Urinary bladder (tissue), 4 donors: ENCODE measurements at places on chromosomes 13 and 19.

- no peak for DNase-seq
Observed at GRCh38 chr13:47893527-47893926, 107.5 kb downstream of the SUCLA2 start.

DNA sequence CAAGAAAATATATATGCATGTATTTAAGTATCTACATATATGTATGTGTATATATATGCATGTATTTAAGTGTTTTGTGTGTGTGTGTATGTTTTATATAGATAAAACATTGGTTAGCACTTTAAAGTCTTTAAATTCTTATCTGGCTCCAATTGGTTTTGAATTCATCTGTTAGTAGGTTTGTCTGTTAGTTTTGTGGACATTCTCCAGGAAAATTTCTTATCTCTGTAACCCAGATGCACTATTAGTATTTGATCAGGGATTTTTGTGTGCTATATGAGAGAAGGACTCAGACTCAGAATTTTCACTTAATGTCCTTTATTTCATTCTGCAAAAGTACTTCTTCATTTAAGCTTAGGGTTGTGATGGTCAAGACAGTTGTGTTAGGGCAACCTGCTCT lies 103.1 kb downstream of the ITGBL1 start:
- no peak for DNase-seq

DNA sequence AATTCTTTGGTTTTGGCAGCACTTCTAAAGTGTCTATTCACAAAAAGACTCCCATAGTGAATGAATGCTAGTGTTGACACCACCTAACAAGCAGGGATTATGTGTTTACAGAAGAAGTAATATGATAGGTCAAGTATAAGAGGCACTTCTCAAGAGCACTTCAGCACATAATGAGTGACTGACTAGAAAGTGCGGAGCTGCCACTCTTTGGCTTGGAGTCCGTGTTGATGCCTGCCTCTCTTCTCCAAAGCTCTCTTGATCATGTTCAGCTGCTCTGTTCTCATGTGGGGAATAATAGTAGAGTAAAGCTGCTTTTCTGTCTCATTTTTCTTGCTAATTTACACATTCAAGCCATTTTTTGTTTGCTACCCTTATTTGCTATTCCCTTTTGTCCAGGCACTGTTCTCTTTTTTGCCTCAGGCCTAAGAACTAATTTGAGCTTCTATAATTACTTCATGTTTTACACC lies 22.7 kb upstream of the MAB21L1 start:
- DNase-seq = no peak

DNA sequence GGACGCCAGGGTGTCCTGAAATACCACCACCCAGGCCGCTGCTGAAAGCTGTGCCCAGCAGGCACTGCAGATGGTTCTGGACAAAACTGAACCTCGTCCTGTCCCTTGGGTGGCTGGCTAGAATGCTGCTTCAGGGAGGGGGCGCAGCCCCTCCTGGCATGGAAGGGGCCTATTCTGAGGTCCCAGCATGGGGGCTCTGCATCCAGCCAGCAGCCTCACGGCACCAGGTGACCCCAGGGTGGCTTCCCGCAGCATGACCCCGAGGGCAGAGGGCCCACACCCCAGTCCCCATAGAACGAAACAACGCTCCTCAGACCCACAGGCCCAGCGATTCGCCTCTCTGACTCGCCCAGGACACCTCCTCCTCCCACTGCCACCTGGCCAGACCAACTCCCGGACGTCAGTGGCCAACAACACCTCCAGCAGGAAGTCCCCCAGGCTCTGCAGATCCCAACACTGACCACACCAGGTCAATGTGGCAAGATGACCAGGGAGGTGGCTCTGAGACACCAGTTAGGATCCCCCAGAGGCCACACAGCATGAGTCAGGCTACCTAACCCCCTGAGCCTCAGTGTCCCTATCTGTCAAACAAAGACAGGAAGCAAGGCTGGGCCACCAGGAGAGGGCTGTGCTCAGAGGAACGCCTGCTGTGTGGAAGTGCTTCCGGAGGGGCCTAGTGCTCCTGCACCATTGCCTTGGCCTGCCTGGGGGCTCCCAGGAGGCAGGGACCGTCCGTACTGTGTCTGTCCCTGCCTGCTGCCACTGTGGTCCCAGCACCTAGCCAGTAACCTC lies 6.1 kb downstream of the MKNK2 start:
- DNase-seq = no peak

- DNase-seq = no peak
Observed at GRCh38 chr19:18287836-18288772, 6.7 kb upstream of the JUND start.

DNA sequence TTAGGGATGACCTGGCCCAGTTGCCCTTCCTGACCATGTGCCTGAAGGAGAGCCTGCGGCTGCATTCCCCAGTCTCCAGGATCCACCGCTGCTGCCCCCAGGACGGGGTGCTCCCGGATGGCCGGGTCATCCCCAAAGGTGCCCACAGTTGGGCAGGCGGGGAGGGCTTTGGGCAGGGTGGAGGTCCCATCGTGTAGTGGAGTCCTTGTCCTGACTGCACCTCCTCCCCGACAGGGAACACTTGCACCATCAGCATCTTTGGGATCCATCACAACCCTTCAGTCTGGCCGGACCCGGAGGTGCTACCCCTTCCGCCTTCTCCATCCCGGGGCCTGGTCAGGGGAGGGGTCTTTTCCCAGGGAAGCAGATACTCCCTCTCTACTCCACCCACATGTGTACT lies 31.7 kb upstream of the CYP4F8 start:
- DNase-seq = no peak

DNA sequence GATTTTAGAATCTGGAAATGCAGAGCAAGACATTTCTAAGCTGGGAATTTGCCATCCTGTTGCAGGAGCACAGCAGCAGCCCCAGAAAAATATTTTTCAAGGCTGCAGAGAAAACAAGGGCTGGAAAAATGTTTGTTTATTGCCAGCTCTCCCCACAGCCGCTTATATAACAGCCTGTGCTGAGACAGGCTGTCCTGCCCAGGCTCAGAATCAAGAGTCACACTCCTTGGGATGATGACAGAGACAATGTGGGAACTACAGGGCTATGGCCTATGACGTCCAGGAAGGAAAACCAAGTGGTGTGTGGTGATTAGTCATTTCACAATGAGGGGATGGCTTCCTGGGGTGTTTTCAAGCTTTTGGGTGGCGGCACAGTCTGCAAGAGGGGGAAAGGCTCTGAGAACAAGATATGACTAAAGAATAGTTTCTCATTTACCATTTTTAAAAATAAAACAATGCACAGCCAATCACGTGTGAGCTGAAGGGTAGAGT lies 136.3 kb upstream of the SERP2 start:
- DNase-seq = no peak

GRCh38 chr19:16516381-16516780 lies 20.2 kb downstream of the C19orf44 start:
- DNase-seq = no peak

DNA sequence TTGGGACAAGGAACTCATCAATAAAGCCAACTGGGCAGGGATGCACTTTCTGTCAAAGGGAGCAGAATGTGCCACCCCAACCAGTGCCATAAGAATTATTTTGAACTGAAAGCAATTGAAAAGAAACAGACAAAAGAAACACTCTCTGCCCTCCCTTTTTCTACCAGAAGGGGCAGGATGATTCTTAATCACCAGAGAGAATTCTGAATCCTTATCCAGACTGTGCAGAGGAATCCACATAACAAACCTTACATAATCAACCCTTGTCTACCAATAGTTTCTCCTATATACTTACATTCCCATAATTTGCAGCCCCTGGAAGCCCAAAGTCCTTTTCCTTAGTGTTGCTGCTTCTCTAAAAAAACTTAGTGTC lies 520.7 kb upstream of the NBEA start:
- DNase-seq = no peak

DNA sequence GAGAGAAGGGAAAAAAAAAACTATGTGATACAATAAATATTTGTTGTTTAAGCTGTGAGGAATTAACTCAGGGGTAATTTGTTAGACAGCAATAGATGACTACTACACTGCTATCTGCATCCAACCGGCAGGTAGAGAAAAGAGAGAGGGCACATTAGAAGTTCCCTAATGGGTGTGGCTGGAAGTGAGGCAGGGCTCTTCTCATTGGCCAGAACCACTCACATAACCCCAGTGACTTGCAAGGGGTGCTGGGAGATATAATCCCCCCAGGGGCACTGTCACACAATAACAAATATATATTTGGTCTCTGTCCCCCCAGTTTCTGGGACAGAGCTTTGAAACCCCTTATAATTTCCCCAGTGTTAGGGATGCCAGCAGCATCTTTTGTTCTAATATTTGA lies 24.3 kb downstream of the FGF21 start:
- DNase-seq = no peak

- no peak for DNase-seq
Observed at GRCh38 chr13:50412046-50412617, 396.9 kb downstream of the KCNRG start.

- DNase-seq = no peak
Observed at GRCh38 chr13:104817271-104817670, 1718.2 kb downstream of the EFNB2 start.

DNA sequence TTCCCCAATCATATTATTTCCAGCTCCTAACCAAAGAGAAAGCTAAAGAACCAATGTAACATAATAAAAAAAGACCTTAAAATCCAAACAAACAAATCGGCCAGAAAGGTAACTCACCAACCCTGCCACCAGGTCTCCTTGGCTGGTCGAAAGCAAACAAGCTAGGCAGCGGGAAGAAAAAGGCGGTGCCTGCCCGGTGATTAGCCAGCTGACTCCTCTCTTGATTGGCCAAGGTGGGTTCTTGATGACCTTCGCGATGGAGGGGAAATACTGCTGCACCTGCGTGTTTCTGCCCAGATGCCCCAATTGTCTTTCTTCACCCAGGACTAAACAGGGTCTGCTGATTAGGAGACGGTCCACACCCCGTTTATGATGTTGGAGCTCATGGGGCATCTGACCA lies at the start of gene NLRP11:
NLRP11 (minus strand) TSS at position 154 of the 400 bp plus-strand sequence. CDS start 13,825 bp downstream, outside the sequence.
- DNase-seq = no peak

DNA sequence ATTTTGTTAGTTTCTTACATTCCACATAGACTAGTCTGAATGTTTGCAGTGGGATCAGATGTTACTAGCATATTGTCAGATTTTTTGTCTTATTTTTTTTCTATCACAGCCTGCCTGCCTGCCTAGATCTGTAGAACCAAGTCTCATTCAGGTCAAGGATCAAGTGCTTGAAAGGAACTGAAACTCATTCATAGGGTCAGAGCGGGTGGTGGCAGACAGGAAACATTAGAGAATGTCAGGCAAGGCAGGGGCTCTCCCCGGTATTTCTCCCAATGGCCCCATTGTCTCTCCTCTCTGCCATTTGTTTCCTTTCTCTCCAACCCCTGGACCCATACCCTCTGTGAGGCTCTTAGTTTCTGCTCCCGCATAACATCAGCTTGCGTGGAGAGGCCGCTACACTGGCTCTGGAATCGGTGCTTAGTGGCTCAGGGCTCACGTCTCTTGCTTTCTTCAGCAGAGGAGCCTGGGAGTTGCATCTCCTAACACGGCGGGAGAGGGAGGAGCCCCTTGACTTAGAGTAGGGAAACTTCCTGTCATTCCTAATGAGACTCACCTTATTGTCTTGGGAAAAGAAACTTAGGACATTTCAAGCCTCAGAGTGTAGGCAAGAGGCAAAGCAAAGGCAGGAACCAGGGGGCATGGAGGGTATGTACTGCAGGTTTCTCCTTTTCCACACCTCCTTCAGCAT lies 35.6 kb upstream of the SPATA13 start:
- DNase-seq = no peak

DNA sequence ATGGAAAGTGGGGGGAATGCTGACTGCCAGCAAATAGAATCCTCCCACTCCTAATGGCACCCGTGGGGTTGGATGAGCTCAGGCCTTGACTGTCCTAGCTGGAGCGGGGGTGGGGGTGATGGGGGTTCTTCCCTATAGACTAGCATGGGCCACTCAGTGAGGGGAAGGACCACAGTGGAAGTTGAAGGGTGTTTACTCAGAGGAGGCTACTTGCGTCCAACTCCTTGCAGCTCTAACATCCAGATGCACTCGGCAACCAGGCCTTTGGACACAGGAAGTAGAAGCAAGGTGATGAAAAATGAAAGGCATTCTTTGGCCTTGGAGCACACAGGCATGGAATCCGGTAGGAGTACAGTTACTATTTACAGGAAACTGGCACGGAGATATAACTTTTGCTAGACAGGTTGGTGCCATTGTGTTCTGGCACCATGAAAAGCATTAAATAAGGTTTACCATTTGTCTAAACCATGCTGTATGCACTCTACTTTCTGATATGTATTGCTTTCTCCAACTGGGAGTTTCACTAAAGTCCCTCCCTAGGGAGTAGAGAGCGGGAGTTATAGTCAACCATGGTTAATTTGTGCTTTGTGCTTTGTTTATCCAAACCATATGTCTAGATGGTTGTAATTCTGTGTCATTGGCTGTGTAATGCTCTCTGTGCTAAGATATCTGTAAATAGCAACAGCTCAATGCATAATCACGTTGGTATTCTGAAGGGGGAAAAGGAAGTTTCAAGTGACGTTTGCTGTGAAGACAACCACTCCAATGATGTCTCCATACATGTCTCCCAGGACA lies 125.3 kb downstream of the TSHZ3 start:
- DNase-seq = no peak

DNA sequence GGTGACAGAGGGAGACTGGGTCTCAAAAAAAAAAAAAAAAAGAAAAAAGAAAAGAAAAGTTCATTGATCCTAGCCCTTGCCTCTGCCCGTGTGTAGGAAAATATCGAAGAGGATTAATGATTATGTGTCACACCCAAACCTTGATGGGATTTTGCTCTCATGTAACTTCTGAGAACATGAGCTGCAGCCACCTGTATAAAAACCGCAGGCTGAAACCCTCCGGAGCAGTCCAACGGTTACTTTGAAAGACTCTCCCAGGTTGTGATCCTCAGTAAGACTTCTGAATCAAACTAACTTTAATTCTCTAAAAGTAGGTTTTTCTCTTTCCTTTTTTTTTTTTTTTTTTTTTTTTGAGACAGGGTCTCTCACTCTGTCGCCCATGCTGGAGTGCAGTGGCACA lies 4.3 kb upstream of the PSMC4 start:
- no peak for DNase-seq

- no peak for DNase-seq
Observed at GRCh38 chr13:51955281-51955771, 55.9 kb downstream of the ATP7B start.

DNA sequence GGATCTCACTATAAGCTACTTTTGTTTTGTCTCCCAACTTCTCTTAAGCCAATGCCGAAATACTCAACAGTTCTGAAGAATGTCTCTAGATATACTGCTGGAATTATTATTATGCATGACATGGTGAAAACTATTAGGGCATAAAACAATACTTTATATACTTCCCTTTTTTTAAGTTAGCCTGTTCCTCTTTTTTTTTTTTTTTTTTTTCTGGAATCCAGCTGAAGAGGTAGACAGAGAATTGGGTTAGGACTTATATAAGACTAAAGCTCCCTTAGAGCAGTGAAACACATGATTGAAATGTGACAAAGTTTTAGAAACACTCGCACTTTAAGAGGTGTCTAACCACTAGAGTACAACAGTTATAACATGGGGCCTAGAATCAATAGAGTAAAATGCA lies 850.9 kb upstream of the PCDH9 start:
- DNase-seq = no peak

DNA sequence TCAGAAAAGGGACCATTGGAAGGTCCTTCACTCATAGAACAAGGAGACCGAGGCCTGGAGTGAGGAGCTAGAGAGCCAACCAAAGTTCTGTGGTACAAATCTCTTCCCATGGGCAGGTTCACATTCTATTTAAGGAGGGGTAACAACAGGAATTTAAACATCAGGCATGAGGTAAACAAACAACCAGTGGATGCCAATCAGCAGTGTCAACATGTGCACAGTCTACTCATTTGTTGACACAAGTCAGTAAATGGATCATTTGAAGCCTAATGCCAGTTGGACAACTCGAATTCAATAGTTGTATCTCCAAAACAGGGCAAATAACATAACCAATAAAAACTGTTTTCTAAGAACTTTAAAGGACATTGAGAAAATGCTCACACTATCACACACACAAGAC lies 6.3 kb upstream of the DOCK9 start:
- no peak for DNase-seq

GRCh38 chr13:78657699-78658629 lies 991 bp downstream of the OBI1 start:
- no peak for DNase-seq
